ENCODE measurements at places on chromosomes 11 and 22.
A peak's percentile ranks its signal among the peaks of the same experiment; 100 is the strongest.

DNA sequence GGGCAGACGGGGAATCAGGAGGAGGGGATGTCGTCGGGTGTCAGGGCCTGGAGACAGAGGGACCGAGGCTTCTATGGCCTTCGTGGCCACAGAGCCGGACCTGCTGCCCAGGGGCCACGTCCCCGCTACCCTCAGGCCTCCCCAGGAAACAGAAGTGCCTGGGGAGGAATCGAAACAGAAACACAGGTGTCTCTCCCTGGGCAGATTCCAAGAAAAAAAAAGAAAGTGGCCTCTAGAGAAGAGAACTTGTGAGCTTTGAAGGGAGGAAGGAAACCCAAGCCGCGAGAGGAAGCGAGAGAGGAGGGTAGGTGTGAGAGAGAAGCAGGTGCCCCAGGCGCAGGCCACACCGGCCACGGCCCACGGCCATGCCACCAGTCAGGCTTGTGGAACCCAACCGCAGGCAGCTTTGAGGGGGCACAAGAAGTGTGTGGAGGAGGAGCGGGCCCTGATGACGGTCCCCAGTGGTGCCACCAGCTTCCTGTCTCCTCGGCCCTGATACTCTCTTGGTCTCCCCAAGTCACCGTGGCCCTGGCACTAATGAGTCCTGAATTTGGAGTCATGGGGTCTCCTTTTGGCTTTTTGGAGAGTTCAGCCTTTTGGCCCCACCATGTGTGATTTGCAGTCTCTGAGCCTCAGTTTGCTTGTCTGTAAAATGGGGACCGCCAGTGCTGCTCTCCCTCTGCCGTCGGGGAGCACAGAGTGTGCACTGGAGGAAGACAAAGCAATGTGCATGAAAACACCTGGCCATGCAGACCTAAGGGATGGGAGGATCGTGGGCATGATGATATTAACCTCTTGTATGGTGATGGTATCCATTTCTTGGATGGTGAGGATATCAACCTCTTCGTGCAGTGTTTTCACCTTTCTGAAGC is 25.2 kb downstream of the LIF start:
- DNase-seq: no peak

DNA sequence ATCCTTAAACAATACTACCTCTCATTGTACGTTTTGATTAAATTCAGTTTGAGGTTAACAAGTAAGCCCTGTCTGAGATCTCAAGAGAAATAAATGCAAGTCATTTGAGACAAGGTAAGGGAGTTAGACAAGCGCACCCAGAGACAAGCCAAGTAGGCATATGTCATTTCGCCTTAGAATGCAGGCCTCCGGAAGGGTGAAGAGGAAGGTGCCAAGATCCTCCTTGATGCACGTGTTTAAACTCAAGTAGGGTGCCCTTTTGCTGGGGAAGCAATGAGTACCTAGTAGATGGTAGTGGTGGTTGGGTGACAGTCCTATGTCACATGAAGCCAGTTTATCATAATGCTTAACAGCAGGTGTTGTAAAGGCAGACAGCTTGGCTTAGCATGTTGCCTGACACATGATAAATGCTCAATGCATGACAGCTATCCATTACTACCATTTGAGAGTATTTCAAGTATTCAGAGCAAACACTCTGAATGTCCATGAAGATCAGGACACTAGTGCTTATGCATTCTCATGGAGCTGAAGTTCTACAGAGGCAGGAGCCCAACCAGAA is 415.9 kb downstream of the TMEM135 start:
- DNase-seq: no peak

DNA sequence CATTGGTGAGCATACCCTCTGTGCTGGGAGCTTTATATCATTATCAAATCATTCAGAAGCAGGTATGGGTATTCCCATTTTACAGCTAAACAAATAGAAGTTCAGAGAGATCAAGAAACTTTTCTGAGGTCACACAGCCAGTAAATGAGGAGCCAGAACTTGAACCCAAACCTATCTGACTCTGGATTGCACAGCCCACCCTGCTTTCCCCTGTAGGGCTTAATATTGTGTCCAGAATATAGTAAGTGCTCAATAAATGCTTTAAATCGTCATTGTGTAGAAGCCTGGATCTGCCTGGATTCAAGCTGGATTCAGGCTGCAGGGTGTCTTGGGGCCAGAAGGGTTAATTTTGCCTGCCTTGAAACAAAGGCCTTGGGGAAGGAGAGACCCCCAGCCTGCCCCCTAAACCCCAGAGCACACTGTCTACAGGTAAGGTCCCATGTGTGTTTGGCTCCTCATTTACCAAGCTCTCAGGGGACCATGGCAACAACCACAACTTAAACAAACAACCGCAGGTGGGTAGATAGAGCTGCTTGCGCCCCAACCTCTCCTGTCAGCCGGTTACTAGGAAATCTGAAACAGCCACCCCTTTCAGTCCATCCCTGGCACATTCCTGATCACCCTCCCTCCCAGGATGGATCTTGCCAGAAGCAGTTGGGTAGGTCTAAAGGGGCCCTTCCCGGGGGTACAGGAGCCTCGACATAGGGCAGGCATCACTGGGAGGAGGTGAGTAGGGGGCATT is 3.0 kb upstream of the SEC14L3 start:
- peak; percentile 37 for DNase-seq

DNA sequence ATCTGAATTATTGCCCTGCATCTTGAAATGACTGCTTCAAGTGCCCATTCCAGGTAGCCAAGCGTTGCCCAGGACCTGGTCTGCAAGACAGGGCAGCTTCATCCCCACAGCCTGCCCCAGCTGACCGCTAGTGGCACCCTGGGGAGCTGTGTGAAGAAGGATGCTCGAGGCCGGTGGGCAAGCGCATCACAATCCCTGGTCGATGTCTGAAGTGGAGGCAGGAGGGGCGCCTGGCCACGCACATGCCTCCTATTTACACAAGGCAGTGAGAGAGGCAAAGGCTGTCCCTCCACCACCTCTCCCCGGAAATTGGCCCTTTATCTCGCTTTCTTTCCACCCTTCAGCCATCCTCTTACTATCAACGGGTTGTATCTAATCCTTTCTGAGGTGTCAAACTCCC is 28.1 kb upstream of the PHF21A start:
- DNase-seq: no peak

DNA sequence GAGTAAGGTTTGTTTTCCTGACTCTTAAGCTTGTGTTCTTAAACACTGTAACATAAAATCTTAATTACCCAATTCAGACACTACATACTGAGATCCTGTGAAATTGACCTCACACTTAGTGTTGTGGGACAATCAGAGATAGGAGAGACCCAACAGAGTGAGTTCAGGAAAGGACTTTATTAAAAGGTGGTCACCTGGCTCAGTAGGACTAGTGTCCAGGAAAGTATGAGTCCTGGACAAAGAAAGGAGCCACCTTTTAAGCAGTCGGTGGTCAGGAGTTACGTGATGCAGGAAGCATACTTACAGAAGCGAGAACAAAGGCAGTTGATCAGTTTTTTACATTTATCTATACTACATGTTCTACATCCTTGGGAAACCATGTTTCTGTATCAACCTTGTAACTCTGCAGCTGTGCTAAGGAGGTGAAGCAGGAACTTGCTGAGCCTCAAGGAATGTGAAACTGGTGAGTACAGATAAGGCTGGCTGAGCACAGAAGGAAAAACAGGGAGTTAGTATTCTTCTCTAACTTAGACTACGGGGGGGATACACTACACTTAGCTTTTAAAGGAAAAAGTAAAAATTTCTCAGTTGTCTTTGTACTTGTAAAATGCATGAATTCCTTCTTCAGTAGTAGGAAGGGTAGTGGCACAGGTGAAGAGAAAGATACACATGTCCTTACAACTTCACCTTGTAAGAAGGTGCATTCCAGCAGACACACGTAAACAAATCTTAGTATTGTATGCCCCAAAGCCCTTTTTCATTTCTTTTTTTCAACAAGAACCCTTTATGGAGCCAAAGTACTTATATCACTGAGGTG is 15.1 kb downstream of the OR51E1 start:
- DNase-seq: no peak

- no peak for DNase-seq
Measured at GRCh38 chr11:132008872-132009271, 638.5 kb downstream of the NTM start.

- no peak for DNase-seq
Measured at GRCh38 chr11:125408311-125408711, 87.8 kb downstream of the FEZ1 start.

DNA sequence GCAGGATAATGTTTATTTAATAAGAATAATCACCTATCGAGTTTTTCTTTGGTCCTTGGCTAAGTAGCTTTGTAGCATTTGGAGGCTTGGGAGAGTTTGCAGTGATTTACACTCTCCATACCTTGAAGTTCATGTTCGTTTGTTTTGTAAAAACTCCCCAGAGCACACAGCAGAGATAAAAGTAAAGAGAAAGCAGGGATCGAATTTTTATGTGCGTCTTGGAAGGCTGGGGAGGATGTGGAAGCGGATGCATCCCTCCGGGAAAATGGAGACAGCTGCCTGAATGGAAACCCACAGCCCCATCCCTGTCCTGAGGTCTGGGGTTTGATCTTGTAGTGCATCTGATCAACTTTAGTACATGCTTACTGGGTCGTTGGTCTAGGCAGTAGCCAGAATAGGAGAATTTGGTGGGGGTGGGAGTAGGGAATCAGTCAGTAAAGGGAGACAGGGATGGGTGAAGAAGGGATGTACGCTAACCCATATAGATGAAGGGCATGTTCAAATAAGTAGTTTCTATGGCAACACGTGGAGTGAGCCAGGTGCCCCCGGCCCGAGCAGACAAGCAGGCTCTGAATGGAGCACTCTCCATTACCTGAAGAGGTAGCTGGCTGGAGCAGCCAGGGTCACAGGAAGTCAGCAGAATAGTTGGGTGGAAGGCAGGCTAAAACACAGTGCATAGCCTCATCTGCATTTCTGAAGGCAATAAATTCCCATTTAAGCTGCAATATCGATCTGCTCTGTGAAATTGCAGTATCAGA is 147.8 kb downstream of the COMMD9 start:
- DNase-seq: no peak

DNA sequence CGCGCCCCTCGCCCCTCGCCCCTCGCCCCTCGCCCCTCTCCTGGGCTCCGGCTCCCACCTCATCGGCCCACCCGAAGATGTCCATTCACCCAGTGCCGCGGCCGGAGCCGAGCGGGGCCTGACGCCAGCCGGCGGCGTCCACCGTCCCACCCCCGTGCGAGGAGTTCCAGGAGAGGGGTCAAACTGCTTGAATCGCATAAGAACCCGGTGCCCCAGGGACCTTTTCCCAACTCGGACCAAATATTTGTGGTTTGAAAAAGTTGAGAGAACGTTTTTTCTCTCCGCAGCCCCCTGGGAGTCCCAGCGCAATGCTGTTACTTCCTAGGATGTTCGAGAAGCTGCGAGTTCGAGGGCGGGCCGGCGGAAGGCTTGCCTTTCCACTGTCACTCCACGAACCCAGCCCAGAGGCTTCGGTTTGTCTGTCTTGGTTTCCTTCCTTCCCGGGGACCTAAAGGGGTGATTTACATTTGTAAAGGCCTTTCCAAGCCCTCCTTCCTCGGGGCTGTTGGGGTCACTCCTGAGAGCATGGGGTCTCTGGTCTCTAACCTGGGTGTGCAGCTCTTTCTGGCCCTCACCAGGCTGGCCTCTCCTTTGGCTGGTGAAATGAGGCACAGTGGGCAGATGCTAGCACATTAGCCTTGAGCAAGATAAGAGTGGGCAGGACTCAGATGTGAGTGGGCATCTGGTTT is 38.0 kb downstream of the ETS1 start:
- DNase-seq: no peak
